Stomach (tissue), 19 donors: ENCODE measurements at places on chromosomes 4 and X. TPM values are rescaled to one million over a fixed set of nuclear protein-coding genes. Genes with fewer than 3 reads are reported as not detected.

DNA sequence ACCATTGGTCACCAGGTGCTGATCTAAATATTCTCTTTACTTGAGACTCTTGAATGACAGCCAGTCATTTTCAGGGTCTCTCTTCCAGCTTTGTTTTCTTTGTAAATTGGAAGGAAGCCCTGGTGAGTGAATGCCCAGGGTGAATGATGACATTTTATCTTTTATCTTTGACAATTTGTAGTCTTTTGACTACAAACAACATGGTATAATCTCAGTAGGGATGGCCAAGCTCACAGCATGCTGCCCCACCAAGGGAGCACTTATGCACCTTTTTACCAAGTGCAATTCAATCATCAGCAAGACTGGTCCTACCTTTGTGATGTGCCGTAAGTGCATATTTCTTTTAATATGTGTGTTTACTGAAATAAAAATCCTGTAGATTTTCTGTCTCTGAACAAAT, 5.7 kb downstream of the AFM start:
- DNase-seq, result no peak

DNA sequence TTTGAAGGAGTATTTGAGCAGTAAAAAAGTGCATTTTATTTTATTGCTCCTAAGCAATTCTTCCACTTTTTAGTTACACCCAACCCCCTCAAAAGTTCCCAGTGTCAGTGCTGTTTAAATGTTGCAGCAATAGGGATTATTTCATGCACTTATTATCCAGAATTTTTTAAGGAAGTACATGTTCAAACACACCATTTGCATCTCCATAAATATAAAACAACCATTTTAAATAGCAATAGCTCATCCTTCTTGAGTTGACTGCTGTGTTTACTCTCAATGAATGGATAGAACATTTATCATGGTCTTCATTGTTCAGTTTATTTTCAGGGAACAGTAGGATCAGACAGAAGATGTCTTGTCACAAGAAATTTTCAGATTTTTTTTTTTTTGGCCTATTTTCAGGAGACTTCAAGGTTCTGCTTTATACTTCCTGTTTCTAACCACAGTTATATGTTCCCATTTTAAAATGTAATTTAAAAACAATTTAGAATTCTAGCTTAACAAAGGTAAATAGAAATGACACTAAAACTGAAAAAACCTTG, 171.9 kb downstream of the TMA16 start:
- no peak for DNase-seq

DNA sequence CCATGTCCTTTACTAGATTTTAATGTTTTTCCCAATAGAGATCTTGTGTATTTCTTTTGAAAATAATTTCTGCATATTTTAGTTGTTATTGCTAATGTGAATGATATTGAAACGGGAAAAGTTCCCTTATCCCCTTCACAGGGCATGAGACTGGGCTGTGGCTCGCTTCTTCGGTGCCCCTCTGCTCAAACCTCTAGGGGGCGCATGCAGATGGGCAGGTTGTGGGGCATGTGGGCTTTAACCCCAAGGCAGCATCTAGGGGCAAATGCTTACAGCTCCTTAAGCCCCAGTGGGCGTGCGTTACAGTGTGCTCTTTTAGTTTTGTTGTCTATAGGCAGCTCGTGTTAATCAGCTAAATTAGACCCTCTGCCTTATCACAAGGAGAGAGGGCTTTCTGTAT, 194.7 kb downstream of the OPHN1 start:
- no peak for DNase-seq

Gene STPG2
- total RNA-seq, result not detected
